ENCODE measurements at places on chromosomes 13 and 19.

DNA sequence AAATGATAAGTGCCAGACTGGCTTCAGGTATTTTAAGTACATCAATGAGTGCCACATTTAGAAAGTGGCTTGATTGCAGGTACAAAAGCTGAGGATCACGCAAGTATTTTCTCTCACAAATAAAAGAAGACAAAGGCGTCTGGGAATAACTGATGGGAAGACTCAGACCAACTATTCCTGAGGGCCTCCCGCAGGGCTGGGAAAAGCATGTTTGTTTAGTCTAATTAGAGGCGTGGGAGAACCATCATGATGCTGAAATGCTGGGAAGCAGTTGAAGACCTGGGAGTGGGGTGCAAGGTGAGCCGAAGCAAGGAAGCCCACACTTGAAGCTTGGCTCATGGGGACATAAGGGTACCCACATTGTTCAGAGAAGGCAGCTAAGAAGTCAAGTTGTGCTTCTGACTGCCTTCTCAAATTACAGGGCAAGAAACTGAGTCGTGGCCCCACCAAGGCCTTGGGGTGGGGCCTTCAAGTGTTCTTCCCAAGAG is 536.0 kb downstream of the MYO16 start:
- no peak for DNase-seq

- DNase-seq, result peak; percentile 65
Observed at GRCh38 chr13:97295283-97296182, 73.4 kb downstream of the MBNL2 start.

- DNase-seq, result peak; percentile 34
Observed at GRCh38 chr13:67147342-67148133, 82.6 kb downstream of the PCDH9 start.

DNA sequence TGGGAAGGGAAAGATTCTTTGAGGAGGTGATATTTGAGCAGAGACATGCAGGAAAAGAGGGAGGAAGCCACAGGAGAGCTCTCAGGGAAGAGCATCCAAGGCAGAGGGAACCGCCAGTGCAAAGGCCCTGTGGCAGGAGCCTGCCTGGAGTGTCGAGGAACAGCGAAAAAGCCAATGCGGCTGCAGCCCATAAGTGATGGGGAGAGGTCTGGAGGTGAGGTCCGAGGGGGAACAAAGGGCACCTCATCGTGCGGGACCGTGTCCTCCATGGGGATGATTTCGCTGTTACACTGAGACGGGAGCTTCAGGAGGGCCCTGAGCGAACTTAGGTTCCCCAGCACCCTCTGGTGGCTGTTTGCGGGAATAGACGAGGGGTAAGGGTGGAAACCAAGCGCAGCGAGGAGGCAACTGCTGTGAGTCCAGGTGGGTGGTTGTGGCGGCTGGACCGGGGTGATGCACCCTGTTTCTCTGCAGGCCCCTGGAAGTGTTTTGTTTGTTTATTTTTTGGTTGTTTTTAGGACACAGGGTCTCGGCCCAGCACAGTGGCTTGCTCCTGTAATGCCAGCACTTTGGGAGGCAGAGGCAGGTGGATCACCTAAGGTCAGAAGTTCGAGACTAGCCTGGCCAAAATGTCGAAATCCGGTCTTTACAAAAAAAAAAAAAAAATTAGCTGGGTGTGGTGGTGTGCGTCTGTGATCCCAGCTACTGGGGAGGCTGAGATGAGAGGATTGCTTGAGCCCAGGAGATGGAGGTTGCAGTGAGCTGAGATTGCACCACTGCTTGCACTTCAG is 5.9 kb upstream of the EHD2 start:
- DNase-seq, result peak; percentile 63

GRCh38 chr19:1901940-1902404 is 3.2 kb upstream of the ADAT3 start:
- DNase-seq, result no peak

DNA sequence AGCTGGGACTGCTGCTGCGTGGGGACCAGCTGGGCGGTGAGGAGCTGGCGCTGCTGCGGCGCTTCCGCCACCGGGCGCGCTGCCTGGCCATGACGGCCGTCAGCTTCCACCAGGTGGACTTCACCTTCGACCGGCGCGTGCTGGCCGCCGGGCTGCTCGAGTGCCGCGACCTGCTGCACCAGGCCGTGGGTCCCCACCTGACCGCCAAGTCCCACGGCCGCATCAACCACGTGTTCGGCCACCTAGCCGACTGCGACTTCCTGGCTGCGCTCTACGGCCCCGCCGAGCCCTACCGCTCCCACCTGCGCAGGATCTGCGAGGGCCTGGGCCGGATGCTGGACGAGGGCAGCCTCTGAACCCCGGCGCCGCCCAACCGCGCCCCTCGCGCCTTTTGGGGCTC is 12.8 kb downstream of the TNFAIP8L1 start:
- no peak for DNase-seq

DNA sequence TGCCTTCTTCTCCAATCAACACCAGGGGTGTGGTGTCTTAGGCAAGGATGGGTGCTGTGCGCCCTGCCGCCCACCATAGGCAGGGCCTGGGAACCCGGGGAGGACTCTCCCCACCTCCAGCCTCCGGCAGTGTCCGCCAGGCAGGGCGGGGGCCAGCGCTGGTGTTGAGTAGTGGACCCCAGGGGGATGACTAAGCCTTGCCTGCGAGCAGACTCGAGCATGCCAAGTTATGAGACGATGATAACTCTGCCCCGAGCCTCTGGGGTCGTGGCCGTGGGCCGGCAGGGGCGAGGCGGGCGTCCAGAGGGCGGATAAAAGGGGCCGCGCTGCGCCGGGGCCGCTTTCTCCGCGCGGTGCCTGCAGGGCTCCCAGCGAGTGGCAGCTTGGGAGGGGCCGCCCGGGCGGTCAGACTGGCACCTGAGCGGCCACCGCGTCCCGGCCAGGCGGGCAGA is at the start of gene MEDAG:
TSS of gene MEDAG (plus strand) at position 340 of the 452 bp plus-strand sequence. CDS start 245 bp downstream, outside the sequence.
- DNase-seq, result no peak

DNA sequence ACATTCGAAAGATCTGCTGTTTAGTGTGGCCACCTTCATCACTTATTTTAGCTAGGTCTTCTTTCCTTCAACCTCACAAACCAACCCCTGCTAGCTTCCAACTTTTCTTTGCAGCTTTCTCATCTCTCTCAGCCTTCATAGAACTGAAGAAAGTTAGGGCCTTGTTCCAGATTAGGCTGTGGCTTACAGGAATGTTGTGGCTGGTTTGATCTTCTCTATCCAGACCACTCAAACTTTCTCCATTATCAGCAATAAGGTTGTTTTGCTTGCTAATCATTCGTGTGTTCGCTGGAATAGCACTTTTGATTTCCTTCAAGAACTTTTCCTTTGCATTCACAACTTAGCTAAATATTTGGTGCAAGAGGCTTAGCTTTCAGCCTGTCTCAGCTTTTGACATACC is 44.7 kb downstream of the CARS2 start:
- DNase-seq, result no peak

GRCh38 chr19:5694956-5695648 is 5.0 kb downstream of the RPL36 start:
- no peak for DNase-seq

GRCh38 chr19:17944301-17944700 is 11.5 kb downstream of the CCDC124 start:
- peak; percentile 86 for DNase-seq

- no peak for DNase-seq
Observed at GRCh38 chr19:16938211-16938610, 49.4 kb downstream of the F2RL3 start.

- peak; percentile 90 for DNase-seq
Observed at GRCh38 chr13:107211073-107211472, 643.1 kb upstream of the ARGLU1 start.

- no peak for DNase-seq
Observed at GRCh38 chr19:3140667-3141038, 4.8 kb downstream of the GNA15 start.

GRCh38 chr19:17762505-17763229 is 11.4 kb downstream of the FCHO1 start:
- DNase-seq, result peak; percentile 37

- no peak for DNase-seq
Observed at GRCh38 chr19:32767951-32768679, 48.5 kb downstream of the TDRD12 start.

DNA sequence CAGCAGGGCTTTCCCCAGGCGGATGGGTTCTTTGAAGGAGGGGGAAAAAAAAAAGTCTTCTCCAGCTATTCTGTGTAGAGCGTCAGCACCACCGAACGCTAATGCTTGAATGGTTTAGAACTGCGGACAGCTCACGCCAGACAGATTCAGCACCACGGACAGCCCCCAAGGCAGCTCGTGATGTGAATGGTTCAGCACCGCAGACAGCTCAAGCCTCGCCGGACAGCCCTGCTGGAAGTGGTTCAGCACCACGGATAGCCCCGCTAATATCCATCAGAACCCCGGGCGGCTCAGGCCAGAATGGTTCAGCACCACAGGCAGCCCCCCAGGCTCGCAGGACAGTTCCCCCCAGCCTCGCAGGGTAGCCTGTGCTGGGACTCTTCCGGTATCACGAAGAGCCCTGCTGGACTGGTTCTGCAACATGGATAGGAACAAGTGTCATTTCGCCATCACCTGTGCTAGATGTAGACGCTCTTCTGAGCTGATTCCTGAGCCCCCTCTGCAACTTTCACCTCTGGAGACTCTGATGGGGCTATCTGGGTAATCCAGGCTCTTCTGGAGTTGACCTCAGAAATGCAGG is 4.9 kb upstream of the SMIM17 start:
- peak; percentile 45 for DNase-seq

- DNase-seq, result no peak
Observed at GRCh38 chr13:50125304-50125553, 110.0 kb downstream of the KCNRG start.

DNA sequence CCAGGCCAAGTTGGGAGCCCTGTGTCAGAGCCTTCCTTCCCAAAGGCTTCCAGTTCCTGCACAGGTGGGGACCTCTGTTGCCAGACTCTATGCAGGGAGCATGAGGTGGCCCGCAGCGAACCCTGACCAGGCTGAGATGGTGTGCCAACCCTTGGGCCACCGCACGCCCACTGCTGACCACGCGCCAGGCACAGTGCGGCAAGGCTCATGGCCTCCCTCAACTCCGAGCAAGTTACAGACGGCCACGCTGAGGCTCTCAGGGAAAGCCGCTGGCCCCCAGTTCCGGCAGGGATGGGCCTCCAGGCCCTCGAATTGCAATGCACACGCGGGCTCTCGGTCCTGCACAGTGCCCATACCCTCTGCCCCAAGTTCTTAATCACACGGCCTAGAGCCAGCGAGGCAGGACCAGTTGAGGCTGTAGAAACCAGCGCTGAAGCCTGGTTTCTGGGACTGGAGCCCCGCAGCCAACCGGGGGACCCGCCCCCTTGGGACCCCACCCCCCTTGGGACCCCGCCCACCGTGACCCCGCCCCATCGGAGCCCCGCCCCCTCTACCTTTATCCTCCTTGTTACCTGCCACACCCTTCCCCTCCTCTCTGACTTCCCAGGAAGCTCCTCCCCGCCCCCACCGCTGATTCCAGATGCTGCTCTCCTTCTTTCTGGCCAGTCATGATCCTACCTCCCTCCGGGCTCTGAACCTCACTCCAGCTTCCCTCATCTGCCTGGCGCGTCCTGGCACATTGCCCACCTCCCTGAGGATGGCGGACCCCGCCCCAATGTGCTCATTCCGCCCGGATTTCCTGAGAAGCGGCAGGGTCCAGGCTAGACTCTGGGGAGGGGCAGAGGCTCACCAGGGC is 6.0 kb downstream of the PEX11G start:
- DNase-seq, result no peak

- DNase-seq, result no peak
Observed at GRCh38 chr13:28568286-28568685, 73.4 kb upstream of the FLT1 start.

DNA sequence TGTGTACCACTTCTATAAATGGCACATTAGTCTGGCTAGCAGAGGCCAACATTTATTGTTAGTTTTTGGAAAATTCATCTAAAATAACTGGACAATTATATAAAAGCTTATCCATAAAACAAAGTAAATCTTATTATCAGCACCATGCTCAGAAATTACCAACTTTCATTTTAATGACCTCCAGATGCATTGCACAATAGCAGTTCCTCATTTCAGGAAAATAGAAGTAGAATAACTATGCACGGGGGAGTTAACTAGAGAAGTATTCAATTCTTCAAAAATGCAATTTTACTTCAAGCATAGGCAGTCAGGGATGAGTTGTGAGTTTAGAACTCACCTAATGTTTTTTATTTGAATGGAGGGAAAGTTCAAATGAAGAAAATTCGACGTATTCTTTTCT is 1023.5 kb downstream of the PCDH17 start:
- DNase-seq, result no peak

- peak; percentile 37 for DNase-seq
Observed at GRCh38 chr13:95564091-95564490, 11.6 kb downstream of the CLDN10 start.

- peak; percentile 80 for DNase-seq
Observed at GRCh38 chr13:20997301-20998161, 63.9 kb downstream of the LATS2 start.

DNA sequence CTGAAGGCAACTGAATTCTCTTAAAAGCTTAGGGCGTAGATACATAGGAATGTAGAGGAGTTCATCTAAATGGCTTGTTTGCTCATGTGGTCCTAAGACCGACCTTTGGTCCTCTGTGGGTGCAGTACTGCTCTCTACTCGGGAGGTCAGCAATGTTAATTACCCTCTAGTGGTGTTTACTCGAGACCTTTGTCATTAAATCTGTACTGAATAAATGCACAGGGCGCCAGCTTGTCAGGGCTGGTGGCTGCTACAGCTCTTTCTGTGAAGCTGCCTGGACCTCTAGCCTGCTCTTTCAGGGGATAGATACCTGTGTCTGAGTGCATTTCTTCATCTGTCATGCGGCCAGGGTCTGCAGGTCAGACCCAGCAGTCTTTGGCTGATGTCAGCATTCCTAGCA is 29.2 kb upstream of the MPHOSPH8 start:
- no peak for DNase-seq

DNA sequence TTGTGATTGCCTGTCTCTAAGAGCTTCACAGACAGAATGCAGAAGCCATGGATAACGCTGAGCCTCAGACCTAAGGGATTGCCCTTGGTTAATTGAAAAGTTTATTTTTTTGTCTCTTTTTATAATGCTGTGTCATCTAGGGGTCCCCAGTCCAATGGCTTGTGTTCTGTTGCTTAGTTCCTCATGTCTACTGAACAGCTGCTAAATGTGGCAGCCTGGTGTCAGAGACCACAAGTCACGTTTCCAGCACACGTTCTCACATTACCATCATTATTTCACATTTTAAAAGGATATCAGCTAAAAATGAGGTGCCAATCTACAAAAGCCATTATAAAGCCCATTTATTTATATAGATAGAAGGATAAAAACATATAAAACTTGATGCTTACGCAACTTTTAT is 1362.0 kb downstream of the PCDH9 start:
- DNase-seq, result no peak

GRCh38 chr19:45469945-45470761 is 2.4 kb downstream of the FOSB start:
- no peak for DNase-seq

- peak; percentile 5 for DNase-seq
Observed at GRCh38 chr13:93225610-93226009, 997 bp upstream of the GPC6 start.
